ENCODE measurements at places on chromosomes 13 and 19.

- DNase-seq = peak; percentile 66
These were observed 687 bp downstream of the ILF3 start for GRCh38 chr19:10654610-10655456.

- DNase-seq = no peak
These were observed 823.0 kb downstream of the PCDH9 start for GRCh38 chr13:66407128-66407527.

DNA sequence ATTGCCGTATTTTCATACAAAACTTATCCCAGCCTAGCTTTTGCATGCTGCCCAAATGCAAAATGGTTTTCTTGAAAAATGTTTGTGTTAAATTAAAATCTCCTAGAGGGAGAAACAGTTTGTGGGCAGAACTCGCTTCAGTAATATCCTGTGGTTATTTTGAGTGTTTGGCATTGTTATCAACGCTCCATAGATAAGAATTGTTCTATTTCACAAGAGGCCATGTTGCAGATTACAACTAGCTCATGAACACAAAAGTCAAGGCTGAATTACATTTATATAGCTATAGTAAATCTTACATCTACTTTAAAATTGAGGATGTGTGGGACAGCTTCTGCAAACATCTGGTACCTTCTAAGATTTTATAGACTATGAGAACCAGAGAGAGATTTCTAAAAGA, 447.9 kb downstream of the DCT start:
- DNase-seq = no peak

DNA sequence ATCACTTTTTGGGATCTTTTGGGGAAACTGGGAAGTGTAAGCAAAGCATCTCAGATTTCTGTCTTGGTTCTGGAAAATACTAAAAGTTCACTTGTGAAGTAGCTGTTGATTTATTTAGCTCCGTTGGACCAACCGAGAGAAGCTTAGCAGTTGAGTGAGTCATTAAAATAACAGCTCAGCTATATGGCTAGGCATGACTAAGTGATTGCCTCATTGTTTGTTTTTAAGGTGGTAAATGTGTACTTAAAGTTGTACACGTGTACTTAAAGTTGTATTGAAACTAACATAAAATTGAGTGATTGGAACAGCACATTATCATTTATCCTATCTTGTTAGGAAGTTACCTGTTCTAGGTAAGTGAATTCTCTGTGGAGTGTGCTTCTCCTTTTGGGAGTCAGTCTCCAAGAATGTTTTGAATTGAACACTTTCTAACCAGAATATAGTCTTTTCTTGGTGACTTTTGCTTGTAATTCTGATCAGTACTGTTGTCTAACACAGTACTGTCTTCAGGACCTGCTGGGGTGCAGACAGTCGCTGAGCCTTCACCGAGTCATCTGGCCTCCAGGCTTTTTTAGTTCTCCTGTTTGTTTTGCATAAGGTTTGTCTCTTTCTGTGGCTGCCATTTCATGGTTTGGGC, 2.9 kb upstream of the DCUN1D2 start:
- peak; percentile 78 for DNase-seq

GRCh38 chr13:92143766-92144165, 745.3 kb downstream of the GPC5 start:
- DNase-seq = no peak

GRCh38 chr13:70188567-70188966, 80.3 kb upstream of the KLHL1 start:
- DNase-seq = no peak

- no peak for DNase-seq
These were observed 1068.1 kb upstream of the PCDH20 start for GRCh38 chr13:62483774-62484173.

DNA sequence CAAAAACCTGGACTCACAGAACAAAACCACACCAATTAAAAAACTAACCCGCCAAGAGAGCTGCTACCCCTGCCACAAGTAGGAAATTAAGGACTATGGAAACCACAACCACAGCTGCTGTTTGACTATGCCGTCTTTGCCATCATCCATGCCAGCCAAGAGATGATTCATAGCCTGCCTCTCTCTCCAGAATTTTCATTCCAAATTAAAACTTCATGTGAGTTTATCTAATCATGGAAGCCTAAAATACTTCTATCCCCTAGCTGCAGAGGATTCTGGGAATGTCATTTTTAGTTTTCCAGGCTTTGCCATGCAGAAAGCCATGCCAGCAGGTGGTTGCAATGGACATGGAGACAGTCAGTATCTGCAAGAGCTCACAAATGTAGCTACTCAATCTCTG, 27.6 kb upstream of the GTF2F2 start:
- DNase-seq = no peak

GRCh38 chr19:8071912-8072311, 19.4 kb downstream of the CCL25 start:
- DNase-seq = no peak

DNA sequence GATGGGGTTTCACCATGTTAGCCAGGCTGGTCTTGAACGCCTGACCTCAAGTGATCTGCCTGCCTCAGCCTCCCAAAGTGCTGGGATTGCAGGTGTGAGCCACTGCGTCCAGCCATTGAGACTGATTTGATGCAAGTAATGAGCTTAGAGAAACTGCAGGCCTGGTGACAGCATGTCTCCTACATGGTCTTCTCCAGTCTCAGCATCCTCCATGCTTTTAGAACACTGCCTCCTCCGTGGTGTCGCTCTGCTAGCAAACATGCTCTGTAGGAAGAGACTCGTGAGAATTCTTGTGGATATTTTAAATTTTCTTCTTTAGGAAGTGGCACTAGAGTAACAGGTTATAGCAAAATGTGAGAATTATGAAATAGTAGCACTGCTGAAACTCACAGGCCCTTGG, 37.1 kb downstream of the TPT1 start:
- no peak for DNase-seq

- DNase-seq = peak; percentile 82
These were observed at the start of gene NOVA2 for GRCh38 chr19:45973553-45974338. NOVA2 (minus strand) TSS chr19:45973865; CDS start chr19:45973351, 514 bp downstream.

DNA sequence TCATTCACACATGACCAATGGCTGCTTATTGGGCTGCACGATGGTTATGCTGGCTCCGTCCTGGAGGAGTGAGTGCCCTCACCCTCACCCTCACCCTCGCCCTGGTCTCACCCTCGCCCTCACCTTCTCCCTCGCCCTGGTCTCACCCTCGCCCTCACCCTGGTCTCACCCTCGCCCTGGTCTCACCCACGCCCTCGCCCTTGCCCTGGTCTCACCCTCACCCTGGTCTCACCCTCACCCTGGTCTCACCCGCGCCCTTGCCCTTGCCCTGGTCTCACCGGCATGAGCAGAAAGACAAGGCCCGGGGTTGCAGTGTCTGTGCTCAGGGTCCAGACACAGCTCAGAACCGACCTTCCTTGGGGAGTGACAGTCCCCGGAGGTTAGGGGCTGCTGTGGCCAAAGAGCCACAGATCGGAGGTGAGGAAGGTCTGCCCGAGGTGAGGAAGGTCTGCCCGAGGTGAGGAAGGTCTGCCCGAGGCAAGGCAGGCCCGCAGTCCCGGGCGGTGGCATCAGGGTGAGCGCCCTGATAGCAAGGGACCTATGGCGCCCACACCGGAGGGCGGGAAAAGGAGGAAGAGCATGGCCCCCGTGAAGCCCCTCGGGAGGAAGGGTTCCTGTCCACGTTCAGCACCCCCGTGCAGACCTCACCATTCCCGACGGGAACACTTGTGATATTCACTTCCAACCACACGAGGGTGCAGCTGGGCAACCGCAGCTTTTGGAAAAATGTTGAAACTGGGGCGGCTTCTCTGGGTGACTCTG, 65.6 kb downstream of the MCF2L start:
- peak; percentile 65 for DNase-seq

GRCh38 chr13:20559659-20560356, 7.1 kb upstream of the IFT88 start:
- no peak for DNase-seq
